ENCODE measurements at places on chromosomes 3 and 15.

GRCh38 chr3:148158210-148158609 is 539.5 kb upstream of the AGTR1 start:
- no peak for DNase-seq

- DNase-seq, result no peak
These were observed 30.0 kb downstream of the FILIP1L start for GRCh38 chr3:100084100-100084806.

- DNase-seq, result no peak
These were observed 7.2 kb downstream of the CD276 start for GRCh38 chr15:73691396-73691795.

GRCh38 chr3:17514597-17514996 is 227.8 kb downstream of the TBC1D5 start:
- DNase-seq, result no peak

GRCh38 chr15:38266247-38266986 is 13.8 kb downstream of the SPRED1 start:
- DNase-seq, result no peak

GRCh38 chr15:87761736-87762509 is 494.6 kb downstream of the NTRK3 start:
- no peak for DNase-seq

- DNase-seq, result no peak
These were observed 873 bp downstream of the C3orf70 start for GRCh38 chr3:185151964-185152409.

GRCh38 chr3:71926616-71927015 is 141.7 kb upstream of the PROK2 start:
- DNase-seq, result no peak

- no peak for DNase-seq
These were observed 103.6 kb downstream of the RSRC1 start for GRCh38 chr3:158213461-158213860.

Measured in left hindlimb (tissue), 1 donor.